ENCODE measurements at places on chromosomes 7 and 10.

- no peak for DNase-seq
Measured at GRCh38 chr10:96319754-96320474, 15.7 kb downstream of the DNTT start.

- DNase-seq, result no peak
Measured at GRCh38 chr10:61272781-61273180, 180.4 kb downstream of the TMEM26 start.

DNA sequence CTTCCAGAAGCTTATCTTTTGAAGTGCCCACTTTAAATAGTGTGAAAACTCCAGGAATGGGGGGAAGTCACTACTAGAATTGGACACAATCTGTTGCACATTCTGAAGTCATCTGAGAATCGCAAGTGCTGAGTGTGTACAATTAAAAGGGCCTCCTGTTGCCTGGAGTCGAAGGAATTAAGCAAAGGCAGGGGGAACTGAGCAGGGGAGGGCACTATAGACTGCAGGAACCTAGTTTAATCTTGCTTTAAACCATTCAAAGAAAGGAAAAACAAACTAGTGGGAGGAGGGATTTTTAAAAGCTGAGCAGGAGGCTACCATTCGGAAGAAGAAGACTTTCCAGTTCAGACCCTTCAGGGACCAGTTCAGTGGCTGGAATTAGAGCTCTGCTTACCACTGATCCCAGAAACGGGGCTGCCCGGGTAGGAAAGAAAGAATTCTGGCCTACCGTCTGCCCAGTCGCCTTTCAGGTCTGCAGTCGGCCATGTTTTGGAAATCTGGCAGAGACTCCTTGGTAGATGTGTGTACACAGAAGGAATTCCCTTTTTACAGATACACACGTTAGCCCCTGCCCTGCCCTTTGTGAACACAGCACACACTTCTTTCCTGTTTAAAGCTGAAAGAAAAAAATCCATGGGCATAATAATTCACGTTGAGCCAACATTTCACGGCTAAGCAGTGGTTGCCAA lies 610.6 kb upstream of the FOXK1 start:
- DNase-seq, result no peak

GRCh38 chr10:22379059-22379458 lies 33.8 kb downstream of the SPAG6 start:
- no peak for DNase-seq

DNA sequence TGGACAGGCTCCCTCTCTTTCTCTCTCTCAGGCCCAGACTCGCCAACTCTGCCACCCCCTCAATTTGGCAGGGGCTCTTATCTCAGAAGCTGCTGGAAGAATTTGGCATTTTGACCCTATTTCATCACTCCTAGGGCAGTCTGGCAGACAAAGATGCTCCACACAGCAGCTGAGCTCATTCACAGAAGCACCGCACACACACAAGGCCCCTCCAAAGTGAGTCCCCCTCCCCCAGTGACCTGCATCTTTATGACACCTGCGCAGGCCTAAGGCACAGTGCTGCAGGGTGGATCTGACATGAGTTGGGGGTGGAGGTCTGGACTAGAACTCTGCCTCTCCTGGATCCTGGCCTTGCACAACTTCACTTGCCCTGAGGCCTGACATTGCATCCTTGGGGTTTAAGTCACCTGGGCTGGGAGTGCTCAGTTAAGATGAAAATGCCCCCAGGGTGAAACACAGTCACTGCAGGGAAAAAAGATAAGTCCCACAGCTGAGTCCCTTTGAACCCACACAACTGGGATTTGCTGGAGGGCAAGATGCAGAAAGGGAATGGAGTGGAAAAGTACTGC lies 41.1 kb upstream of the DUSP5 start:
- DNase-seq, result no peak

- DNase-seq, result no peak
Measured at GRCh38 chr10:132677473-132678227, 108.3 kb downstream of the NKX6-2 start.

GRCh38 chr7:141436139-141436538 lies 115.1 kb upstream of the AGK start:
- DNase-seq, result no peak

DNA sequence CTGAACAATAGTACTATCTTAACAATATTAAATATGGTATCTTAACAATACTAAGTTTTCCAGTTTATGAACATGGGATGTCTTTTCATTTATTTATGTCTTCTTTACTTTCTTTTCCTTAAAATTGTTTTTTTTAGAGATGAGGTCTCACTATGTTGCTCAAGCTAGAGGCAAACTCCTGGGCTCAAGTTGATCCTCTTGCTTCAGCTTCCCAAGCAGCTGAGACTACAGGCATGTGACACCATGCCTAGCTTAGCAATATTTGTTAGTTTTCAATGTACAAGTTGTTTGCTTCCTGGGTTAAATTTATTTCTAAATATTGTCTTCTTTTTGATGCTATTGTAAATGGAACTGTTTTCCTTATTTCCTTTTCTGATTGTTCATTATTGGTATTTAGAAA lies 16.9 kb downstream of the CDH23 start:
- DNase-seq, result no peak

GRCh38 chr7:104794589-104794988 lies 219.4 kb upstream of the KMT2E start:
- DNase-seq, result no peak

- DNase-seq, result no peak
Measured at GRCh38 chr10:30630571-30630970, 1.0 kb upstream of the LYZL2 start.

GRCh38 chr7:50264908-50265307 lies 39.6 kb upstream of the IKZF1 start:
- DNase-seq, result no peak

GRCh38 chr7:145605963-145606362 lies 510.6 kb upstream of the CNTNAP2 start:
- DNase-seq, result no peak

GRCh38 chr7:134546955-134547354 lies 2.0 kb upstream of the AKR1B15 start:
- DNase-seq, result no peak

DNA sequence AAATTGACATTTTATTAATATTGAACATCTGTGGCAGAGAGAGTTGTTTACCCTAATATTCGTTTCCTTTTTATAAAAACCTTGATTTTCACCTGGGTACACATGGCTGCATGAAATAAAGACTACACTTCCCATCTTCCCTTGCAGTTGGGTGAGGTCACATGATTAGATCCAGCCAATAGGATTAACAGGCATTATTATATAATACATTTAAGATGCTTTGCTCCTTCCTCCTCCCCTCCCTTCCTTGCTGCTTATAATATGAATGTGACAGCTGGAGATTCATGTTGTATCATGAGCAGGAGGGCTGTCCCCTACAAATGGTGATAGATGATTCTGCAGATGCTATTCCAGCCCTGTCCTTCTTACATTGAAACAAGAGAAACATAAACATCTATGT lies 146.6 kb downstream of the SH2D4B start:
- DNase-seq, result no peak

DNA sequence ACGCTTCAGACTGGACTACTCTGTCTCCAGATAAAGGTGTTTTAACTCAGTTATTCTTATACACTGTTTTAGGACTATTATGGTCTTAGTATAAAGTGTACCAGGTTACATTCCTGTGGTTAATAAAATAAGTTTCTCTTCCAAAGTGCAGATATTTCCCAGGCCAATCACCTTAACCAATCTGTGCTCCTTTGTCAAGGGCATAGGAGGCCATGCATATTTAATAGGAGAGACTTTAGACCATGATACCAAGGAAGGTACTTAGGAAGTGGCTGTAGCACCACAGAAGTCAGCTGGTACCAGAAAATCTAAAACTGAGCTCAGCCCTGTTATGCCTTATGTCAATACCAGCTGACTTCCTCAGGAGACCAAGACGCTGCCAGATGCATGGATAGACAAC lies 226.5 kb upstream of the TMEM72 start:
- no peak for DNase-seq

GRCh38 chr10:44042926-44043602 lies 341.8 kb downstream of the CXCL12 start:
- DNase-seq, result no peak

DNA sequence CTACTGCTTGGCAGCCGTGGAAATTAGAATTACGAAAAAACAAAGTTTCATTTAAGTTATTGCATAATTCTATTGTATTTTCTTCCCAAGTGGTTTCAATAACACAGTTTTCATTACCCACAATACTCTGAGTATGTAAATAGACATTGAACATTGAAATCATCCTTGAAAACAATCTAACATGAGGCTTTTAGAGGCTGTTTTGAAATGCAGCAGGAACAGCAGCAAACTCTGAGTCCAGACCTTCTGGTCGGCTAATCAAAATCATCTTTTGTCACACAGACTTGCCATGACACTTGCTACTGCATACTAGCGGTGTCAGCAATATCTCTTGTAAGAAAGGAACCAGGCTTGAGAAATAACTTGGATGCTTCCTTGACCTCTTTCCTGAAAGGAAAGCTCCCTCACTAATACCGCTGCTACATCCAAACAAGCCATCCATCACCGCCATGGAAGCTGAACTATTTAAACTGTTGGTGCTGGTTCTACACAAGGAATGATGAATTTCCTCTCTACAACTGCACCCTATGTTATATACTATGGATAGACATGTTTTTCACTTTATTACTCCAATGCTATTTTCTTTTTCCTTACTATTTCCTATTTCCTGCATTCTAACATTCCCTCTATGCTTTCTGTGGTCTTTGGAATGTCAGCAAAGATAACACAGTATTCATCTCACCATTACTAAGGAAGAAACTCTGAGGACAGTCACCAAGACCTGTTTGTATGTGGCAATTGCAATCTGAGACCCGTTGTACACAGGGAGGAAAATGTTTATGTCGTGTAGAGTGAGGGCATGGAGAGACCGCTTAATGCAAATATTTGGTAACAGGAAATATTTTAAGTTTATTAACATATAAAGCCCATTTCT lies 130.8 kb downstream of the ITGA8 start:
- DNase-seq, result no peak

- no peak for DNase-seq
Measured at GRCh38 chr10:44411251-44411650, 26.4 kb upstream of the CXCL12 start.

Measured in bone marrow (tissue), 2 donors.